NCI-H2081 treated with DMSO at 0.1 percent for 48 hours (cell line): ENCODE measurements at places on chromosomes 13 and 19.

GRCh38 chr13:113432506-113433270 lies 20.6 kb downstream of the ADPRHL1 start:
- DNase-seq, result no peak

DNA sequence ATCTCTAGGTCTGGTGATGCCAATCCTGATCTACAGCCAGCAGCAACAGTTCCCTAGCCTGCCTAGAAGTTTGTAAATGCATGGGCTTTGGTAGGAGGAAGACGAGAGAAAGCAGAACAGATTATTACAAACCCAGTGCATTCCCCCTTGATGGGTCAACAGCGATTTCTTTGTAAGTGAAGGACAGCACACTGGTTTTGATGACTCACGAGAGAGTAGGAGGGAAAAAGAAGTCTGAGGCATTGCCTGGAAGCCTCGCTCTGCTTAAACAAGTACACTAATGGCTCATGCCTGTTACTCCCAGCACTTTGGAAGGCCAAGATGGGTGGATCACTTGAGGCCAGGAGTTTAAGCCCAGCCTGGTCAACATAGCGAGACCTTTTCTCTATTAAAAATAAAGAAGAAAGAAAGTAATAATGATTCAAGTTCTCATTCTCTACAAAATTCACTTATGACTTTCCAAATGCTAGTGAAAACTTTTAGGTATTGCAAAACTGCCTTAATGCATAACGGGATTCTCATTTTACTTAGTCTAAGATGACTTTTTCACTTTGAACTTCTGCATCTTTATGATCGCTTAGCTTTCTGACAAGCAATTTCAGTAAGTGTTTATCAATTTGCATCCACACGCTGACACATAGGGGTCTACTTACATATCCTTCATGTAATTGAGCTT lies 47.7 kb upstream of the USPL1 start:
- no peak for DNase-seq

- no peak for DNase-seq
Measured at GRCh38 chr19:40585241-40585981, 8.7 kb downstream of the SHKBP1 start.

GRCh38 chr13:90951663-90952062 lies 395.8 kb upstream of the MIR17HG start:
- DNase-seq, result no peak

DNA sequence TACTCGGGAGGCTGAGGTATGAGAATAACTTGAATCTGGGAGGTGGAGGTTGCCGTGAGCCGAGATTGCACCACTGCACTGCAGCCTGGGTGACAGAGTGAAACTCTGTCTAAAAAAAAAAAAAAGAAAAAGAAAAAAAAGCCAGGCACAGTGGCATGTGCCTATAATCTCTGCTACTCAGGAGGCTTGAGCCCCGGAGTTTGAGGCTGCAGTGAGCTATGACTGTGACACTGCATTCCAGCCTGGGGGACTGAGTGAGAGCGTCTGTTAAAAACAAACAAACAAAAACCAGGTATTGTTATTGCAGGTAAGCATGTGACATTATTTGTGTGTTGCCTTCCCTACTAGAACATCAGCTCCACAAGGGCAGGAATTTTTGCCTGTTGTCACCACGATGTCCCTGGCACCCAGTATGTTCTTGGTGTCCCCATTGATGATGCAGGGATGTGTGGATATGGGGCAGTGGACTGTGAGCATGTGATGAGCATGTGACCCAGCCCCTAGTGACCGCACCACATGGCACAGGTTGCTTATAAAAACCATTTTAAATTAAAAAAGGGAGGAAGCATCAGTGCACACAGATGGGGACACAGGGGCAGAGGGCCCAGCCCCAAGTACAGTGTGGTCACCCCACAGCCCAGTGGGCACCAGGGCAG lies 1.6 kb upstream of the KANK2 start:
- DNase-seq, result no peak

GRCh38 chr13:25095851-25096453 lies at the start of gene PABPC3:
Gene PABPC3, plus strand, starts transcription at chr13:25096136. Its CDS starts 63 bp downstream, at chr13:25096199.
- DNase-seq, result no peak

DNA sequence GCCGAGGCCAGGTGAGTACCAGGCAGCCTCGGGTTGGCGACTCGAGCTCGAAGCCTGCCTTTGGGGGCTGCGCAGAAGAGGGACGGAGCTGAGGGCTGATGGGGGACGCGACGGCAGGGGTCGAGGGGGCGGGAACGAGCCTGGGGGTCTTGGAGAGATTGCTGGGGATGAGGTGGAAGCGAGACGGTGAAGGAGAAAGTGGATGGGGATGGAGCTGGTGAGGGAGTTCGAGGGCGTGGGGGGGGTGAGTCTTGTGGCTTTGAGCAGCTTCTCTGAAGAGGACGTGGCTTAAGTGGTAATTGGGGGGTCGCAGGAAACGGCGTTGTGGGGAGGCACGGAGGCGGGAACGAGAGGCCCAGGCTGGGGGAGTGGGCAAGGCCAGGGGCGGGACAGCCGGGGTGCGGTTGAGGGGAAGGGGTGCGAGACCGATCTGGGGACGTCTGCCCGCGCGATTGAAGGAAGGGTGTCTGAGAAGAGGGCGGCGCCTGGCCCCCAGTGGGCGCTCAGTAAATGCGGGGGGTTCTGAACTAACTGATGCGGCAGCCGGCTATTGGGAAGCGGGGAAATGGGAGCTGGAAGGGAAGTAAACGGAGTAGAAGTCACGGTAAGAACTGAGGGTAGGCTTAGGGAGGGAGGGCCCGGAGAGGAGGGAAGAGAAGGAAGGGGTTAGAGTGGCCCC lies 426 bp downstream of the MYO9B start:
- DNase-seq, result no peak

- no peak for DNase-seq
Measured at GRCh38 chr13:29861694-29862110, 11.3 kb upstream of the UBL3 start.

DNA sequence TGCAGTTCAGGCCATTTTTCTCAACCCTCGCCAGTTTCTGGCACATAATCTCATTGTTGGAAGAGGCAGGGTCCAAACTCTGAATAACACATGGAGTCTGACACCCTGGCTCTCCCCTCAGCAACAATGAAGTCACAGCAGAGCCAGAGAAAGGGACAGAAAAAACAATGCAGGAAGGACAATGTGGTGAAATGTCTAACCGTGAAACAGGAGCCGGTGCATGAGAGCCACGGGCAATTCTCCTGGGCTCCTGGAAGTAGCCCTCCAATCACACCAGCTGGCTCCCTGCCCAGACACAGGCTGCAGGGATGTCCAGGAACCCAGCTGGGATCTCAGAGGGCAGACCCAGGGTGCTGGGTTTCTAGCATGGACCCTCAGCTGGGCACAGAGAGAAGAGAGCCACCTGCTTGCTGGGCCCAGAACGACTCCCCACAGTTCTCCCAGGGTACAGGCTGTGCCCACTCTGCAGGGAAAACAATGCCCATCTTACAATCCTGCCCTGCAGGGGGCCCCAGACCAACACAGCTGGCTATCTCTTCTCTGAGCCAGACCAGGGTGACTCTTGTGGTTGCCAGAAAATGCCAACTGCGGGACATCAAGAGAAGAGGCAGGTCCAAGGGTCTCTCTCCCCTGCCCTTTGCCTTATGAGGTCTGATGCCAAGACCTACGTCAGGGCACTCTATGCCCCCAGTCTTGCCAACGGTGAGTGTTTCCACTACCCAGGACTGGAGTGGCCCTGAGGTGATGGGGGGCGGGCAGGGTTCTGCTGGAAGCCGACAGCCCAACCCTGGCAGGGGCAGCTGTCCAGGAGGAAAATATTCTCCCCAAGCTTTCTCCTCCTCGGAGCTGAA lies 64.5 kb downstream of the CEBPG start:
- no peak for DNase-seq

DNA sequence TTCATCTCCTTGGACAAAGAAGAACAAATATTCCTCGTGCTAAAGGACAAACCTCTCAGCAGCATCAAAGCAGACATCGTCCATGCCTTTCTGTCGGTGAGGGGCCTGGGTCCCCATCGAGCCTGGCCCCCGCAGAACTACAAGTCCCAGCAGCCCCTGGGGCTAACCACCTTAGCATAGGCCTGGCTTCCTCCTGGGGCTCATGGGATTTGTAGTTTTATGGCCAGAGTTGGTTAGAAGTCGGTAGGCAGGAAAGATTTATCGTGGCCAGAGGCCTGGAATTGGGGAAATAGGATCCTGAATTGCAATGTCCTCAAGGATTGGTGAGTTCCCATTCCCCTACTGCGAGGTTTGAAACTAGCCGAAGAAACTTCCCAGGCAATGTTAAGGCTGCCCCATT lies 19.6 kb downstream of the TMEM150B start:
- no peak for DNase-seq

DNA sequence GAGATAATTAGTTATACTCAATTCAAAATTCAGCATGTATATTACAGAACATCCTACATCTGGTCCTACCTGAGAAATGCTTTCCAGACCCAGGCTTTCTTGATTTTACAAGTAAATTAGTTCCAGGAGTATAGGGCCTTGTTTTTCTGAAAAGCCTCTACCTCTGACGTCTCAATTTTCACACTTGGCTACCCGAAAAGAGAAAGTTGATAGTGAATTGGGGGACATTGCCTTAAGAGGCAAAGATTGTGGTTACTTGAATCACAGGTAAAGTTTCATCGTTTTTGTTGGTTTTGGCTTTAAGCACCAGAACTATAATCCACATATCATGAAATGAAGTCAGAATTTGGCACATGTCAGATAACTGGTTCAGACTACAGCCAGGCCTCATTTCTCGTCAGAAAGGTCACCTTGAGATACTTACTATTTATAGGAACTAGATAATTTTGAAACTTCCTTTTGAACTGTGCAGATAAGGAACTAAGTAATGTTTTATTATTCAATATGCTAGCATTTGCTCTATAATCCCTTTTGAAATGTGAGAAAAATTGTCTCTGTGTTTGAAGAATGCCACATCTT lies 30.8 kb downstream of the FAM124A start:
- DNase-seq, result no peak

DNA sequence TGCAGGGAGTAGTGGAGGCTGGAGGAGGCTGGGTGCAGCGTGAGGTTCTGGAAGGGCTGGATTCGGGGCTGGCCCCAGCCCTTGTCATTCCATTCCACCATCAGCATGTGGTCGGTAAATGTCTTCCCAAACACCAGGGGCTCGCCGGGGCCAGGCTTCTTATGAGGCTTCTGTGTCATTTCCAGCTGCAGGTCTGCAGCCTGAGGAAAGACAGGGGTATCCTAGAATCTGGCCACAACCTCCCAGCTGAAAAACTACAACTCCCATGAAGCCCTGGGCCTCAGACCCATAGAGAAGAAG lies 4.4 kb downstream of the BCAT2 start:
- no peak for DNase-seq
